GM12892 (cell line): ENCODE measurements at places on chromosomes 16 and 17.

- no peak for DNase-seq
Observed at GRCh38 chr17:49469831-49470810, 25.0 kb upstream of the NGFR start.

DNA sequence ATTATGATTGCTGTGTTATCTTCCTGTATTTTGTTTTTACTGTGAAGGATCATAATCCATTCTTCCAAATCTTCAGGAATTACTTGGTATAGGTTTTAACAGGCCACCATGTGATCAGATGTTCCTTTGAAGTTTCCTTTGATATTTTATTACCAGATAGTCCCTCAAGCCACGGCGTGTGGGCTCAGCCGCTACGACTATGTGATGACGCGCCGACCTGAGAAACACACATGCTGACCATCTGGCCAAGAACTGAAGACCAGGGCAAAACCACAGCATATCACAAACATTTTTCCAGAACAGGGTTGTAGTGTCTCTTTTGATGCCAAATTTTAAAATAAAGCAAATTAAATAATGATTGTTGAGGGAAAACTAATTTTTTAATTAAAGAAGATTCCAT lies 47.3 kb downstream of the ZCCHC14 start:
- DNase-seq, result no peak

DNA sequence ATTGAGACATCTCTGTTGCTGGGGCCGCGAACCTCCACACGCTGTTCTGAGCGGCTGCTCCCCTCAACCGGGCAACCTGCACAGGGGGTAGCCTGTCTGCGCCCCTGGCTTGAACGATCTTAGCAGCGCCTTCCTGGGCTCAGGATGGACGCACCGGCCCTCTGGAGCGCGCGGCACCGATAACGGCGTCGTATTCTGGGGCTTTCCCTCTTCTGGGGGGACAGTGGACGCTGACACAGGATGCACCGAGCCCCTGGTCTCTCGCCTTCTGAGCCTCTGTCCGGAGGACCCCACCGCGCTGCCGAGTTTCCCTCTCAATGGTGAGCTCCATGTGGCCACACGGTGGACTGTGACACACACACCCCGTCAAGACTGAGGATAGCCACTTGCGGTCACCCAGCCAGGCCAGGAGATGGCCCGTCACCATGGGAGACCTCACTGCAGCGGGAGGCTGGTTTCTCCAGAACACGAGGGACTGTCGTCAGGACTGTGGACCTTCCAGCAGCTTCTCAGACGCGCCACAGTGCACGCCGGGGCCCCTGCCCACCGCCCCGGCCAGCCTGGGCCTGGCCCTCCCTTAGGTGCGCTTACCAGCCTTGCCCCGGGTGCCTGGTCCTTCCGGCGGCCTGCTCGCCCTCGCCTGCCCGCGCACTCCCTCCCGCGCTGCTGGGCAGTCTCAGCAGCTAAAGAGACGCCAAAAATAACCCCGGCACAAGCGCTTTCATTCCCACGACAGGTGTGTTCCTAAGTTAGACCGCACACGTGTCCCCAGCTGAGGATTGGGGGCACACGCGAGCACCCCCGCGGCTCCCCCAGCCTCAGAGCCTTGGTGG lies 30.0 kb upstream of the PABPN1L start:
- DNase-seq, result no peak

- DNase-seq, result no peak
Observed at GRCh38 chr16:56738221-56738620, 8.3 kb downstream of the NUP93 start.

DNA sequence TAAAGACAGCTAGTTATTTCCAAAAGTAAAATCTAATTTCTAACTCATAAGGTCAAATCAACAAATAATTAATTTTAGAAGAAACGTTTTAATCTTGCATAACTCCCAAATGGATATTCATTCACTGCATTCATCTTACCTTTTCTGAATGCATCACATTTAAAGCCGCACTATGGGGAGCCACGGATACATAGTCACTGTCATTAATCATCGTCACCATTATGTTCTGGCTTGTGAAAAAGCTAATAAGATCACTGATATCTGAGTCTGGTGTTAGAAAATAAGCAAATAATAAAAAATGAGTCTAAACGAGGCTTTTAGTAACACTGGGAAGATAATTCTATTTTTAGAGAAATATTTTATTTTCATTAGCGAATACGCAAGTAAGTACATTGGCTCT lies 42.4 kb upstream of the ABCA10 start:
- DNase-seq, result no peak

DNA sequence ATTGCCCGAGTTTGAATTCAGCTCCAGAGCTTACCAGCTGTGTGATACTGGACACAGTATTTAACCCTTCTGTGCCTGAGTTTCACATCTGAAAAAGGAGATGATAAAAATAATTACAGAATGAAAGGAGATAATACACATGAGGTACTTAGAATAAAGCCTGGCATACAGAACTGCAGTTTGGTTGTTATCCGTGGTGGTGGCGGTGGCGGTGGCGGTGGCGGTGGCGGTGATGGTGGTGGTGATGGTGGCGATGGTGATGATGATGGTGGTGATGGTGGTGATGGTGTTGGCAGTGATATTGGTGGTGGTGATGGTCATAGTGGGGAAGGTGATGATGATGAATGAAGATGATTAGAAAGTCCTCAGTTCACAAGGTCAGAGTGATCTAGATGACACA lies 57.2 kb downstream of the ABCC1 start:
- no peak for DNase-seq

GRCh38 chr16:71426880-71427615 lies 14.8 kb downstream of the TLE7 start:
- DNase-seq, result no peak

DNA sequence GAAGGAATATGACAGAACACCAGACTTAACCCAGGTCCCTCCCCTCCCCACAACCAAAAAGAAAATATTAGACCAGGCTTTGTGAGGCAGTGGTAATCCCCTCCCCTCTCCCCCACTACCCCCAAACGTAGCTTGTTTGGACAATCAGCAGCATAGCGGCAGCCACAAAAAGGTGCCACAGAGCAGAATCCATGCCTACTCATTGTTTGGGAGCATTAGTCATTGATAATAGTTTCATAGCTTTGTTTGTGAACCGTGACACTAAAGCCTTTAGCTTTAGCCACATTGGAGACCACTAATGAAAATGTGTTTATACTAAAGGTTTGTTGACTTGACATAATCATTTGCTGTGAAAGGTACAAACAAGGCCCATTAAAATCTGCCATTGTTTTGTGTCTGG lies 65.1 kb downstream of the NUP93 start:
- DNase-seq, result no peak

GRCh38 chr17:57257895-57258851 lies 1.9 kb downstream of the MSI2 start:
- no peak for DNase-seq

DNA sequence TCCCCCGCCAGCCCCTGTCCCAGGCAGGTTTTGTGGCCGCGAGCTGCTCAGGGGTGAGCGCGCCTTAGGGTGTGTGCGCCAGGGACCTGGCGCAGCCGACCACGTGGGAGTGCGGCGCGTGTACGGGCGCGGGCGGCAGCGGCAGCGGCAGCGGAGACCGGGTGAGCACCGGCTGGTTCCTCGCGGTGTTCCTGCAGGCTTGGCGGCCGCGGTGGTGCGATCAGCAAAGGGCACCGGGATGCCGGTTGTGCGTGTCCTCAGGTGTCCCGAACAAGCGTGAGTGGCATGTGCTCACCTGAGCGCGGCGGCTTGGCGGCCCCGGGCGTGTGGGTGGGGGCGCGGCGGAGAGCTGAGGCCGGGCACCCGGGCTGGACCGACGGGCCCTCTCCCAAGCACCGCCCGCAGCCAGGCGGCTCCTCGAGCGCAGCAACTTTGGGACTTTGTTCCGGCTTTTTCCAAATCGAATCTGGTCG lies 381 bp upstream of the HSD11B2 start:
- no peak for DNase-seq

DNA sequence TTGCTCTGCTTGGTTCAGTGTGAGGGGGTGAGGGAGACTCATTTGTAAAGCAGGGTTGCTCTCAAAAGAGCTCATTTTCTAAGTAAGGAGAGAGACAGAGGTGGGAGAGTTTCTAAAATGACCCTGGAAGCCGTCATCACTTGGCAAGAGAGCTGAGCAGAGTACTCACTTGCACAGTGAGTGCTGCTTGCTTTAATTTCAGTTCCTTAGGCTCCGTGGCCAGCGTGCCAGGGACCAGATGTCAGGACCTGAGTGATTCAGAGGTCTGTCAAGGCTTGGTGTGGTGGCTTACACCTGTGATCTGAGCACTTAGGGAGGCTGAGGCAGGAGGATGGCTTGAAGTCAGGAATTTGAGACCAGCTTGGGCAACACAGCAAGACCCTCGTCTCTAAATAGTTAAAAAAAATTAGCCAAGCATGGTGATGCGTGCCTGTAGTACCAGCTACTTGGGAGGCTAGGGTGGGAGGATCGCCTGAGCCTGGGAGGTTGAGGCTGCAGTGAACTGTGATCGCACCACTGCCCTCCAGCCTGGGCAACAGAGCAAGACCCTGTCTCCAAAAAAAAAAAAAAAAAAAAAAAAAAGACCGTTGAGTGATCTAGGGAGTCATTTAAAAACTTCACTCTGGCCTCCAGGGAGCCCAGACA lies 10.7 kb downstream of the ZNF205 start:
- DNase-seq, result no peak

- DNase-seq, result no peak
Observed at GRCh38 chr17:63948521-63948920, 16.4 kb upstream of the CD79B start.

GRCh38 chr17:67258821-67259468 lies 13.9 kb upstream of the HELZ start:
- DNase-seq, result no peak

DNA sequence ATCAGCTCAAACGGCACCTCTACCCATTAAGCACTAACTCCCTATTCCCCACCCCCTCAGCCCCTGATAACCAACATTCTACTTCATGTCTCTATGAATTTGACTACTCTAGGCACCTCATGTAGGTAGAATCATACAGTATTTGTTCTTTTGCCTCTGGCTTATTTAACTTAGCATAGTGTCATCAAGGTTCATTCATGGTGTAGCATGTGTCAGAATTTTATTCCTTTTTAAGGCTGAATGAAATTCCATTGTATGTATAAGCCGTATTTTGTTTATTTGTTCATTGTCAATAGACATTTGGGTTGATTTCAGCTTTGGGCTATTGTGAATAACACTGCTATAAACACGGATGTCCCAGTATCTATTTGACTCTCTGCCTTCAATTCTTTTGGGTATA lies 794.9 kb upstream of the SOX9 start:
- DNase-seq, result no peak

DNA sequence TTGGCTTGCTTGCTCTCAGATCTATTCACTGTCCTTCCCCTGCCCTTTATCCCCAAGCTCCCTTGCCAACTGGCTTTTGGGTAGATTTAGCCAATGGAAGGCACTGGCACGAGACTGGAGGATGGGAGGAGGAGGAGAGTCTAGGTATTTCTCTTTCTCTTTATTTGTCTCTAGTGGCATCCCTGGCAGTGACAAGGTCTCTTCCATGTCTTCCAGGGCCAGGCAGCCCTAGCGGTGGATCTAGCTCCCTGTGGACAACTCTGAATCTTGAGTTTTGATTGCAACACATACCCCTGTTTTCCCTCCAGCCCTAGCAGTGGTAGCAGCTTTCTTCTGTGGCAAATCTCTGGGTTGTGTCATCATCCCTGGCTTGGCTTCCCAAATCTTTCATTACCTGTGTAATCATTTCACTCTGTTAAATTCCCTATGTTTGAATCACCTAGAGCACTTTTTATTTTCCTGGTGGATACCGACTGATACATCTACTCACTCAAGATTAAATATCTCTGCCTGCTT lies 171.1 kb upstream of the IRX6 start:
- DNase-seq, result no peak

DNA sequence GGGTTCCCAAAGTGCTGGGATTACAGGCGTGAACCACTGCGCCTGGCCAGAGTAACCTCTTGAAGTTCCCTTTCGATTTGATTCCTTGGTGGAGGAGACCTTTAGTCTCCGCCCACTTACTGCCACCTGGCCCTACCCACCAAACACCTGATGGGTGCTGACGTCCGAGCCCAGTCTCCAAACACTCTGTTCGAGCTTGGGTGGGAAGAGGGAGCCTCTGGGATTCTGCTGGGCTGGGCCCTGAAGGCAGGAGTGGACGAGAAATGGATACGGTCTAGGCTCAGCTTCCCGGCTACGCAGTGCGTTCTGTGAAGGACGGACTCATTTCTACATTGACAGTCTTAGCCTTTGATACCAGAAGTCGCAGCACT lies 870 bp upstream of the ITGA3 start:
- DNase-seq, result no peak

DNA sequence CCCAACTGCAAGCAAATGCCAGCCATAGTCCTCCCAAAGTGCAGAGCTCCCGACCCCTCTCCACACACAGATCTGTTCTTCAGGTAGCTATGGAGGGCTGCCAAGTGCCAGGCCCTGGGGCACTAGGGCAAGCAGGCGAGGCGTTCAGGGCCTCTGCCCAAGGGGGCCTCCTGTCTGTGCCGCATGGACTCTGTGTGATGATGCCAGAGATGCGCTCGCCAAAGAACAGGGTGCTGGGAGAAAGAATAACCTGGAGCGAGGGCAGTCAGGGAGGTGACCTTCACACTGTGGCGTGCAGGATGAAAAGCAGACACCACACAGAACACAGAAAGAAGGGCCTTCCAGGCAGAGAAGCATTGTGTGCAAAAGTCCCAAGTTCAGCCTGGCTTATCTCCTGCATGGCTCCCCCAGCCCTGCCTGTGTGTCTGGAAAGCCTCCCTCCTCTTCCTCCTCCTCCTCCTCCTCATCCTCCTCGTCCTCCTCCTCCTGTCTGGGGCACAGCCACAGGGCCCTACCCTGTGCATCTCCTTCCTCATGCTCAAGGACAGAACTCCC lies 44.2 kb downstream of the PEMT start:
- no peak for DNase-seq

DNA sequence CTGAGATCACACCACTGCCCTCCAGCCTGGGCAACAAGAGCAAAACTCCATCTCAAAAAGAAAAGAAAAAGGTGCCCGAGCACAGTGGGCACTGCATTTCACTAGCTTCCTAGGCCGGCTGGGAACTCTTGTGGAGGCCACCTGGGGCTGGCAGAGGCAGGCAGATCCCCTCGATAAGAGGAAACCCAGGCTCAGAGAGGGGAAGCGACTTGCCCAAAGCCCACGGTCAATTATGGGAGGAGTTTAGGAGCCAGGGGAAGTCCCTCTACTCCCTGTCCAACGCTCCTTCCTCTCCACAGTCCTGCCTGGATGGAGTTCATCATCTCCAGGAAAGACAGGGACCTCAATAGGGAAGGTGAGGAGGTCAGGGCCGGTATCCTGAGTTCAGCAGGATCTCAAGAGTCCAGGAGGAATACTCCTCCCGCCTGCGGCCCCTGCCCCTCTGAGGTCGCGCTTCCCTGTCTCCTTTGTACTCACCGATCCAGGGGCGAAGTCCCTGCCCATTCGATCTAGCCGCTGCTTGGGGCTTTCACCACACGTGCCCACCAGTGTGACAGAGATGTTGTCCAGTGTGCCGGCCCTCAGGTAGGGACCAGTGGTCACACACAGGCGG lies 841 bp downstream of the ALOXE3 start:
- DNase-seq, result no peak

- no peak for DNase-seq
Observed at GRCh38 chr17:37182786-37183465, 192.9 kb upstream of the C17orf78 start.

DNA sequence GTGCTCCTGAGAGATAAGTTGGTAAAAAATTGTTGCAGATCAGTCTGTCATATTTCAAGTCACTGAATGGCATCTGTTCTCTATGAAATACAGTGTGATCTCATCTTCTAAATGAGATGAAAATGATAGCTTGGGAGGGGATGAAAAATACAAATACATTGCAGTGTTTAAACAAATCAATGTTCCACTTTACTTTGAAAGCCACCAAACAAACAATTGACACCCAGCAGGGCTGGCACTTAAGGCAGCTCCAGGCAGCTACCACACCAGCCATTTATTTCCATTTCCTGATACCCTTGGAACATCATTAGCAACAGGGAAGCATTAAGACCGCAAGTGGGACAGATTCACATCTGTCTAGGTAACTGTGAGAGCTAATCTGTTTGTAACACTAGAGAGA lies 827.6 kb upstream of the KIF2B start:
- no peak for DNase-seq
